ENCODE measurements at places on chromosomes 1 and 21.

DNA sequence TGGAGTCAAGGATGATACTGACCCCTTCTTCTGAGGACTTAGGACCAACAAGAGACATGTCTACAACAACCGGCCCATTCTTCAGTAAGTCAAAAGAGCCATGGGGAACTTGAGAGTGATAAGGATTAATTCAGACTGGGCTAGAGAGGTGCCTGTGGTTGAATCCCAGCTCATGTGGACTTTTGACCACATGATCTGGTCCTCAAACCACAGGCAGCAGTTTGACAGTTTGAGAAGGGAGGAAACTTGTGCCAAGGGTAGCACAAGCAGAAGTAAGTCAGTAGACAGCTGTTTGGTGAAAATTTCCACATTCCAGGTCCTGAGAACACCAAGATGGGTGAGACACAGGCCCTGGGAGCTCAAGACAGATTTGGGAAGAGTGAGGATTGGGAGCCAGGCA, 19.8 kb downstream of the SH3BP5L start:
- DNase-seq: peak; percentile 95

- no peak for DNase-seq
Measured at GRCh38 chr1:245467804-245468203, 313.0 kb downstream of the KIF26B start.

- peak; percentile 83 for DNase-seq
Measured at GRCh38 chr1:76939817-76940216, 72.5 kb downstream of the ST6GALNAC5 start.

- DNase-seq: no peak
Measured at GRCh38 chr1:151613282-151613780, 1.5 kb downstream of the SNX27 start.

- DNase-seq: no peak
Measured at GRCh38 chr1:30777904-30778153, 20.3 kb upstream of the LAPTM5 start.

DNA sequence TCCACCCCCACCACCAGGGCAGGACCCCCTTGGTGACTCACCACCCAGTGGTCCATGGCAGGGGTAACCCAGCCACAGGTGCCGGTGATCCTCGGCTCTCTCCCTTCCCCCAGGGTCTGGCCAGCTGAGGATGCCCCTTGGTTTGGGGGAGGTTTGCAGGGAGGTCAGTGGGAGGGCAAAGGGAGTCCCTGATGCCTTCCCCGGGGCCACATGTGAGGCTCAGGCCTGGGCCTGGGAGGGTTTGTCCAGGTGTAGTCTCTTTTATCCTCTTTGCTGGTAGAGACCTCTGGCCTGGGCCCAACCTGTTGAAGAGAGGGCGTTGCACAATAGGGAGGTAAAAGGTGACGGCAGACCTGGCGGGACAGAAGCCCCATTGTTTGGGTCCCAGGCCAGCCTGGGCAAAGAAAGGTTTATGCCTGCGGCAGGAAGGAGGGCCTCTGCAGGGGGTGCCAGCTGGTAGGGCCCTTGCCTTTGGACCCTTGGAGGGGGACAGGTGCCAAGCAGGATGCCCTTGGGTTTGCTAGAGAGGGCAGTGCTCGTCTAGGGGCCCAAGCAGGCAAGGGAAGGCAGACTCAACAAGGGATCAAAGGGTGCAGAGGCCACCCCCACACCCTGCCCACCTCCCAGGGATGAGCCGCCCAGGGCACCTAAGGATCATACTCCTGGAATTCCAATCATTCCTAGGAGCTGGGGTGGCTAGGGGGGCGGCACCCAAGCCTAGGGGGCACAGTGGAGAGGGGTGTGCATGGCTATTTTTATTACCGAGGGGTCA, 760 bp upstream of the TINAGL1 start:
- DNase-seq: no peak

DNA sequence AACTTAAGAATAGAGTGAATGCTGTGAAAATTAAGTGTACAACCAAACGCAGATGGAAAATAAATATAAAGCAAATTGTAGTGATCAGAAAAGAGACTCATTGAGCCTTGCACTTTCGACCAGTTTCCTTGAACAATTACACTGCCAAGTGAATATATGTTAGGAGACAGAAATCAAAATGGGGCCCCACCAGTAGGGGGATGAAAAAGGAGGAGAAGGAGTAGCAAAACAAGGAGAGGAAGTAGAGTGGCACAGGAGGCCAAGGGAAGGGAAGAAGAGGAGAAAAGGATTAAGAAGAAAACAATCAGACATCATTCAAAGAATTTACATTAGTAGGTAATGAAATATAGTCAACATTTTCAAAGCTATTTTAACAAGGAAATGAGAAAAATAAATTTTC, 1770.6 kb downstream of the PLA2G4A start:
- DNase-seq: no peak

DNA sequence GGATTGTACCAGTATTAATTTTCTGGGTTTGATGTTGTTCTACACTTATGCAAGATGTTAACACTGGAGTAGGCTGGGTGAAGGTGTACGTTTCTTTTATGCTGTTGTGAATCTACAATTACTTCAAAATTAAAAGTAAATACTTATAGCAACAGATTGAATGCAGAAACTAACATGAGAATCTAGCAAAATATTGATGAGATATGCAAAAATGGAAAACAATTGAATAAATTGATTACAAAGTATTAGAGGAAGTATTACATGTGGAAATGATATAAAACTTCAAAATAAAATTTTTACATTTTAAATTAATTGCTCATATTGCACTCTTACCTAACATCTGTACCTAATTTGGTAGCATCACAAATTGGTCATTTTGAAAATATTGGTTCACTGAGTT, 5.7 kb upstream of the SPRR3 start:
- DNase-seq: no peak

- DNase-seq: no peak
Measured at GRCh38 chr1:145906954-145907753, 2.7 kb downstream of the ITGA10 start.
